ENCODE measurements at places on chromosomes 13 and 19.

- DNase-seq: no peak
Measured at GRCh38 chr13:106633321-106633720, 65.4 kb upstream of the ARGLU1 start.

DNA sequence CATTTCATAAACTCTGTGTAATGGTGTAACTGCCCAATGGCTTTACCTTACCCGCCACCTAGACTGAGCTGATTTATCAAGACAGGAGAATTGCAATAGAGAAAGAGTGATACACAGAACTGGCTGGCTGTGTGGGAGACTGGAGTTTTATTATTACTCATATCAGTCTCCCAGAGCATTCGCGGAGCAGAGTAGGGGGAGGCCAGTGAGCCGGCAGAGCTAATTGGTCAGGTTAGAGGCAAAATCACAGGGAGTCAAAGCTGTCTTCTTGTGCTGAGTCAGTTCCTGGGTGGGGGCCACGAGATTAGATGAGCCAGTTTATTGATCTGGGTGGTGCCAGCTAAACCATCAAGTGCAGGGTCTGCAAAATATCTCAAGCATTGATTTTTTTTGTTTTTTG lies 23.4 kb upstream of the SLITRK1 start:
- DNase-seq: no peak

- DNase-seq: no peak
Measured at GRCh38 chr13:81138353-81138980, 797.5 kb upstream of the SPRY2 start.

DNA sequence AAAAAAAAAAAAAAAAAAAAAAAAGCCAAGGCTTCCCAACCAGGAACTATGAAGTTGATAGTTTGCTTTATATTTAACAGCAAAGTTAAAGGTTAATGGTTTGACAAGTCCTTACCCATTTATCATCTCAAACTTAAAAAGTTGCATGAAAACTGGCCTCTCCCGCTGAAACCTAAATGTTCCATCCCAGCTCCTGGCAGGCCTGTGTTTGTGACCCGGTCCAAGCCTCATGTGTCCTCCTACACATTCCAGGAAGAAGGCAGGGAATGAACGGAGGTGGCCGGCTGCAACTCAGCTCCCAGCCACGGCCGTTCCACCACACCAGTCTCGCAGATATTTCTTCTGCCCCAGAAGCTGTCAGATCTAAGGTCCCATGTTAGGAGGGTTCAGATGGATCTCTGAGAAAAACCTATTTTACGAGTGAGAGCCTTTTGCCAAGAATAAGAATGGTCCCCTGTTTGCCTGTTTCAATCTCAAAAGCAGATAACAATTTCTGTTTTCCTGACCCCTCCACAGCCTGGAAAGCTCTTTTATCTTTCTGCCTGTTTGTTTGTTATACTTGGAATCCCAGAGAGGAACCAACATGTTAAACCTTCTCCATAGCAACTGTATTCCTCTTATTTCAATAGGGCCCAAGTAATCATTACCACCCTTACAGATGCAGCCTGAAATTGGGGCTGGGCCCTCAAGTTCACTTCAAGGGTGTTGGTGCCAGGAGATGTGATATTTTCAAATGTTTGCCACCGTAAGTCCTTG lies 56.5 kb downstream of the KCTD12 start:
- no peak for DNase-seq

DNA sequence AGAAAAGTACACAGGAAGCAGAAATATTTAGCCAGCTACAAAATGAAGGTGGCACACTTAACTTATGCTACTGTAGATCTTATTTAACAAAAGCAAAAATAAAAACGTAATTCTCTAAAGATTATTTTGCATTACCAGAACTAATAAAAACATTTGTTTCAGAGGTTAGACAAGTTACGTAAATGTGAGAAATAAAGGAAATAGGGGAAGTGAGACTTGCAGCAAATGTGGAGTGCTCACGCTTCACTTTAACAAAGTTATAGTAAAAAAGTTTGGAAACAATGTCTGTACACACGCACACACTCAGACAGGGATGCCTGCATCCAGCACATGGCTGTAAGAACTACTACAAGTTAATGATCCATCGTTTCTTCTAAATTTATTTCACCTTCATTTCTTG lies 83.7 kb downstream of the NALCN start:
- DNase-seq: no peak

GRCh38 chr13:41895478-41895877 lies 65.4 kb downstream of the VWA8 start:
- no peak for DNase-seq

- DNase-seq: no peak
Measured at GRCh38 chr19:3963458-3964255, 7.2 kb downstream of the DAPK3 start.

GRCh38 chr19:38850976-38851621 lies 1.3 kb upstream of the HNRNPL start:
- peak; percentile 57 for DNase-seq

GRCh38 chr19:43589678-43590077 lies 6.3 kb downstream of the IRGQ start:
- DNase-seq: no peak

DNA sequence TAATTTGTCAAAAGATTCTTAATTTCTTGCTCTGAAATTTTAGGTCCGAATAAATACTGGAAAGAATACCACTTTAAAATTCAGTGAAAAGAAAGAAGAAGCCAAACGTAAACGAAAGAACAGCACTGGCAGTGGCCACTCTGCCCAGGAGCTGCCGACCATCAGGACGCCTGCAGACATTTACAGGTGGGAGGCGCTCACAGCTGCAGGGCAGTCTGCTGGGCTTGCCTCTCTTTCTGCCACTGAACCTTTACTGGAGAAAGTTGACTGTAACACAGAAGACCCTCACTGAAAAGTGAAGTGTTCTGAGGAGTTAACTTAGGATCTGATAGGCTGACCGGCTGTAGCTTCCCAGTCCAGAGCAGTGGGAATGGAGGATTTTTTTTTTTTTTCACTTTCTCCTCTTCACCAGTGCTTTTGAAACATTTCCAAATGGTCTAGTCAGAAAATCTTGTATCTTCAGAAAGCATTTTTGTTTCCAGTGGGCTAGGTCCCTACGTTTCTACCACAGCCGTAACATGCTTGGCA lies 69.1 kb downstream of the URI1 start:
- DNase-seq: no peak

DNA sequence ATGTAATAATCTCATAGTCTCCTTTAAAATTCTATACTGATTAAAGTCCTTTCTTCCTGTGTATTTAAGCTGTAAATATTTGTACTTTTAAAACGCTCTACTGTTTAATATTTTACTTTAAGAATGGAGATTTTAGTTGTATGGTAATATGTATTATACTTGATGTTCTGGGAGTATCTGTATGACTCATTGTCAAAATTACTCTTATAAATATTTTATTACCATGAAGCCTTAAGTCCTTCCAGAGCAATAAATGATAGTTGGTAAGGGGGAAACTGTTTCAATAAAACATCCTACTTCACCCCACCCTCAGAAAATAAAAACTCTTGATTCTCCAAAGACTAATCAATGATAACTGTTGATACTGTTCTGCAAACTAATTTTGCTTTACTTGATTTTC lies 6.4 kb downstream of the PCDH9 start:
- no peak for DNase-seq

GRCh38 chr19:31223740-31224534 lies 125.3 kb downstream of the TSHZ3 start:
- DNase-seq: no peak

- DNase-seq: no peak
Measured at GRCh38 chr13:23990455-23990854, 93.2 kb upstream of the C1QTNF9B start.

DNA sequence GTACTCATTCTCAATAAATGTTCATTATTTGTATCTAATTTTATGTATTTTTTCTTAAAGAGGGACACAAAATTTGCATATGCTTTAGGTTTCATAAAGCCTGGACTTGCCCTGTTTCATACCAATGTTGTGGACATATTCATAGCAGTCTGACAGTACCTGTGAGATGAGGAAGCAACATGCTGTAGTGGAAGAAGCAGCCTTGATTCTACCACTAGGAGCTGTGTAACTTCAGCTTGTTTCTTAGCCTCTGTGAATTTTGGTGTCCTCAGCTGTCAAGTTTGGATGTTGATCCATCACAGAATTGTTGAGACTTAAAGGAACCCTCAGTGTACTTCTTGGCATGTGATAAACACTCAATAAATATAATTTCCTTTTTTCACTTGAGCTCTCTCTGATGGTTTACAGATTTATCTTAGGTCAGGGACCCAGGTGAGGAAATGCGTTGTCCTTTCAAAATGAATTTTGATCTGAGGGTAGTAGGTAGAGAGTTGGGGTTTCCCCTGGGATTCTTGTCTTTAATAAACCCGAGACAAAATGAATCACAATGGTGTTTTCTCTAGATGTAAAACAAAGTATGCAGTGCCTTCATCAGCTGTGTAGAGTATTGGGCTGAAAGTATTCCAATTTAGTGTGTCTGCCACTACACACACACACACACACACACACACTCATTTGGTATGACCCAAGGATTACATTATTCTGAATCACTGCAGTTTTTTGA lies 152.1 kb downstream of the KCNRG start:
- DNase-seq: no peak

DNA sequence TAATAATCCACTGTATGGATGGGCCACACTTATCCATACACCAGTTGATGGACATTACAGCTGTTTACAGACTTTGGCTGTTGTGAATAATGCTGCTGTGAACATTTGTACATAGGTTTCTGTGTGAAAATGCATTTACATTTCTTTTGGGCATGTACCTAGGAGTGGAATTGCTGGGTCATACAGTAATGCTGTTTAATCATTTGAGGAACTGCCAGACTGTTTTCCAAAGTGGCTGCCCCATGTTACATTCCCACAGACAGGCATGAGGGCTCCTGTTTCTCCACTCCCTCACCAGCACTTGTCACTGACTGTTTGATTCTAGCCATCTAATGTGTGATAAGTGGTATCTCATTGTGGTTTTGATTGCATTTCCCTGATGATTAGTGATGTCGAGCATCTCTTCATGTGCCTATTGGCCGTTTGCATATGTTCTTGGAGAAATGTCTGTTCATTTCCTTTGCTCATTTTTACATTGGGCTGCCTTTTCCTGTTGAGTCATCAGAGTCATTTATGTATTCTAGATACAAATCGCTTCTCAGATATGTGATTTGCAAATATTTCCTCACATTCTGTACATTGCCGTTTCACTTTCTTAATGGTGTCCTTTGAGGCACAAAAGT lies 12.8 kb downstream of the TMEM255B start:
- DNase-seq: no peak

GRCh38 chr13:31970231-31970930 lies 61.2 kb upstream of the FRY start:
- no peak for DNase-seq

GRCh38 chr13:27822258-27822872 lies 30.1 kb downstream of the GSX1 start:
- no peak for DNase-seq

DNA sequence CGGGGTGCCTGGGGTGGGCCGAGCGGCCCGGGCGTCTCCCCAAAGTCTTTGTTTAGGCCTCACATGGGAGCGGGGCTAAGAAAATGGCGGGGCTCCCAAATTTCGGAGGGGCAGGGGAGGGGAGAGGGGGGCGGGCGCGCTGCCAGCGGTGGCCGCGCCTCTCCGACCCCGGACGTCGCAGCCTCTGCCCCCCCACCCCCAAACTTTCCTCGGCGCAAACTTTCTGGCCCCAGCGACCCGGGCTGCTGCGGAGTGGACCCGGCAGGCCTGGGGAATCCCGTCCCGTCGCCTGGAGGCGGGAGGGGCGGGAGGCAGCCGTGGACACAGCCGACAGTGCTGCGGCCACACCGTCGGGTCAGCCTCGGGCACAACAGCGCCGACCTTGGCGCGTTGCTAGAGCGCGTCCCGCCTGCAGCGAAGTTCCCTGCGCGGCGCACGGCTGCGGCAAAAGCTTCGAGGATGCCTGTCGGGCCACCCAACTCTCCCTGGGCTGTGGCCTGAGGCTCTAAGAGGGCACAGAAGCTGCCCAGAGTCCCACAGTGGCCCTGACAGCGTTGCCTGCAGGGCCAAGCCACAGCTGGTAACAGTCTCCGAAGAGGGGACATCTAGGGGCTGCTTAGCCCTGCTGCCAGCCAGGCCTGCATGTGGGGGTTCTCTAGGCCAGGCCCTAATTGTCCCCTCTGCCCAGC lies 1.3 kb downstream of the NFIX start:
- no peak for DNase-seq

DNA sequence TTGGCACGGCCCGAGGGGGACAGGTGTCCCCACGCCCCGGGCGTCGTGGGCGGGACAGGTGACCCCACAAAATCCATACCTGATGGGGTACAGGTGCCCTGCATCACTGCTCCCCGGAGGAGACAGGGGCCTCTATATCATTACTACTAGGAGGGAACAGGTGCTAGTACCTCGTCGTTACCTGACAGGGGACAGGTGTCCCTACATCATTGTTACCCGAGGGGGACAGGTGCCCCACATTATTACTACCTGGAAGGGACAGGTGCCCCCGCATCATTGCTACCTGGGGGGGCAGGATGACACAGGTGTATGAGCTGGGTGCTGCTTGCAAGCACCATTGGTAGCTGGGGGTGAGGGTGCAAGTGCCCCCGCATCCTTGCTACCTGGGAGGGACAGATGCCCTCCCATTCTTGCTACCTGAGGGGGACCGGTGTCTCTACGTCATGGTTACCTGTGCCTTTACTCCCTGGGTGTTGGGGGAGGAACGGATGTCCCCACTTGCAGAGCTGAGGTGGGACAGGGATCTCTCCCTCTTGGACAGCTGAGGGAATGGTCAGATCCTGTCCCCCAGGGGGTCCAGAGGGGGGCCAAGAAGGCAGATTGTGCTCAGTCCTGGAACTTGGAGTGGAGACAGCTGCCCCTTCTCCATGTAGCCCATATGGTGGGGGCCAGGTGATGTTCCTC lies 620 bp downstream of the CRTC1 start:
- no peak for DNase-seq

DNA sequence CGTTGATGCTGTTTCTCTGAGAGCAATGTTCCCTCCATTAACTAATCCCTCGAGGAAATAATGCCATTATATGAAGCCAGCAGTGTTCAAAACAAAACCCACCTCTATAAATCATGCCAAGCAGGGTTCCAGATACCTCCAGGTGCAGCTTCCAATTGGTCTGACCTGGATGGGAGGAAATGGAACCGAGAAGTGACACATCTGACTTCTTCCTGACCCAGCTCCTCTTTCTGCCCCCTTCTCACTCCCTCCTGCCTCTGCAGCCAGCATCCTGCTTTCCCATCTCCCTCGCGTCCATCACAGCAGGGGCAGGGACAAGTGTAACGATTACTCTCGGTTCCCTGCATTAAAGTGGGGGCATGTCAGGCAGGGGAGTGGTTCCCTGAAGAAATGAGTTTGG lies 37.5 kb downstream of the HSPH1 start:
- no peak for DNase-seq

- no peak for DNase-seq
Measured at GRCh38 chr19:55406826-55407549, 600 bp downstream of the UBE2S start.

DNA sequence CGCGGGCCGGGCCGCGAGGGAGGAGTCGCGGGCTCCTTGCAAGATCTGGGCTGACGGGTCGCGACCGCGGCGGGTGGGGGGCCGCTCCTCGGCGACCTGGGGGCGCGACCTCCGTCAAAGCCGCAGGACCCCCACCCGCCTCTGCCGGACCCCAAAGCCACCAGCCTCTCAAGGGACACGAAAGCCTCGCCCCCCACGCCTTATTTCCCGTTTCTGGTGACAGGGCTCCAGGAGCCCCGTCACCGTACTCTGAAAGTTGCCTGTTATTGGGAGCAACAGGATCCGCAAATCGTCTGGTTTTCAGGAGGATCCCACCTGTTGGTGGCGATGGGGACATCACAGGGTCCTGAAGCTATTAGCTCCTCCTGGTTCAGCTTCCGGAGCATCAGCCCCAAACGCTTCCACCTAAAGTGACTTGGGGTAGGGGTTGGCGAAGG lies 530 bp downstream of the MAU2 start:
- DNase-seq: no peak
